IPS DF 6.9 (cell line): ENCODE measurements at places on chromosomes 4 and X.

DNA sequence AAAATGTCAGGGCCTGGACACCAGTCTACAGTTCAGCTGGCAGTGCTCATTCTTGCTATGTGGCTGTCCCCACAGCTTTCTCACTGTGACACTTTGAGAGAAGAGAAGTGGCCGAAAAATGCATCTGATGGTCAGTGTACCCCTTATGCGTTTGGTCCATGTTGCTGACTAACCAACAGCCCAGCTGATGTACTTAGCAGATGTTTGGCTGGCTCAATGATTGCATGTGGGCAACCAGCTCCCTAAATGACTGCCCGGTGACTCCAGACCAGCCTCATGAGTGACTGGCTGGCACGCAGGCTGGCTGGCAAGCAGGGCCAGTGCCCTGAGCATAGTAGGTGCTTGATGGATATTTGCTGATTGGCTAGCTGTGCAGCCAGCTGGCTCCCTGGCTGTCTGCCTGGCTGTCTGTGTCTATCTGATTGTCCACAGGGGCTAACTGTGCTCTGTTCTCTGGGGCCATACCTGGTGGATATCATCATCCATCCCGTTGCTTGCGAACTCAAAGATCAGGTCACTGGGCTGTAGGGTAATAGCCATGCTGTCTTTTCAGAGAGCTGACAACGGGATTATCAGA, 29.4 kb downstream of the ELF4 start:
- DNase-seq: no peak

DNA sequence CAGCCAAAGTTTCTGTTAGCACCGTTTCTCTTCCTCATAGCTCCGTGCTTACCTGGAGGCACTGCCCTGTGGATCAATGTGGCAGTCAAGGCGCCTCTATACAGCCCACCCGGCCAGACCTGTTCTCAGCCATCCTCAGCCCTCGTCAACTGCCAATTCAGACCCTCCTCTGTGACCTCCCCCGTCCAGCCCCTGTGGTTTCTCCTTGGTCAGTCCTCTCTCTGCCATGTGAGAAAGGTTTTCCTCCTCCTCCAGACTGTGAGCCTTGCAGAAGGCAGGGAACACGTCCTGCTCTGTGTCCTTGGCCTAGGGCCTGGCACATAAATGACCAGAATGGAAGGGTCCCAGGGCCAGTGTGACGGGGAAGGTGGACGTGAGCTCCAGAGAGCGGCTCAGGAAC, 174.6 kb upstream of the PSAPL1 start:
- no peak for DNase-seq

DNA sequence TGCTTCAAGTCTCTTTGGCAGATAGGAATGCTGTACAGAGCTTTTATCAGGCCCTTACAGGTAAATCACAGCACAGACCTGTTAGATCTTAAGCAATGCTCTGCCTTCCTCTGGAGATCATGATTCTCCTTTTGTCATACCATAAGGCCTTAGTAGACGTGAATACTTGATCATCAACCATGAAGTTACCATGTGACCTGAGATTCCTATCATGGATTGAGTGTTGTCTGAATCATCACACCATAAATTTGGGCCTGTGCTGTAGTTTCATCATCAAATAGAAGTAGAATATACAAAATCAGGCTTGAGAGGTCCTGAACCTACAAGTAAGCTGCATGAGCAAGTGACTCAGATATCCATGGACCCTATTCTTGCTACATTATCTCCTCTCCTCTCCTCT, 466.8 kb upstream of the INTU start:
- DNase-seq: no peak

DNA sequence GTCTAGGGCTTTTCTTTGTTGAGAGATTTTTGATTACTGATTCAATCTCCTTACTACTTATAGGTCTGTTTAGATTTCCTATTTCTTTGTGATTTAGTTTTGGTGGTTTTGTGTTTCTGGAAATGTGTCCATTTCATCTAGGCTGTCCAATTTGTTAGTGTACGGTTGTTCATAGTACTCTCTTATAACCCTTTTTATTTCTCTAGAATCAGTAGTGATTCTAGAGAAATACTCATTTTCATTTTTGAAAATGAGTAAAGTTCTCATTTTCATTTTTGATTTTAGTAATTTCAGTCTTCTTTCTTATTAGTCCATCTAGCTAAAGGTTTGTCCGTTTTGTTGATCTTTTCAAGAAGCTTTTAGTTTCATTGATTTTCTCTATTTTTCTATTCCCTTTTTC, 7.5 kb downstream of the IL13RA1 start:
- DNase-seq: no peak

DNA sequence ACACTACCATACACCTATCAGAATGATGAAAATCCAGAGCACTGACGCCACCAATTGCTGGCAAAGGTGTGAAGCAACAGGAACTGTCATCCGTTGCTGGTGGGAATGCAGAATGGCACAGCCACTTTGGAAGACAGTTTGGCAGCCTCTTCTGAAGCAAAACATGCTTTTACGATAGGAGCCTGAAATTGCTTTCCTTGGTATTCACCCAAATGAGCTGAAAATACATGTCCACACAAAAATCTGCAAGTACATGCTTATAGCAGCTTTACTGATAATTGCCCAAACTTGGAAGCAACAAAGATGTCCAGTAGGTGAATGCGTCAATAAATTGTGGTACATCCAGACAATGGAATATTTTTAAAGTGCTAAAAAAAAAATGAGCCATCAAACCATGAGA, 322.8 kb upstream of the FAT1 start:
- no peak for DNase-seq

- no peak for DNase-seq
Observed at GRCh38 chr4:40168070-40168469, 28.8 kb upstream of the RHOH start.

DNA sequence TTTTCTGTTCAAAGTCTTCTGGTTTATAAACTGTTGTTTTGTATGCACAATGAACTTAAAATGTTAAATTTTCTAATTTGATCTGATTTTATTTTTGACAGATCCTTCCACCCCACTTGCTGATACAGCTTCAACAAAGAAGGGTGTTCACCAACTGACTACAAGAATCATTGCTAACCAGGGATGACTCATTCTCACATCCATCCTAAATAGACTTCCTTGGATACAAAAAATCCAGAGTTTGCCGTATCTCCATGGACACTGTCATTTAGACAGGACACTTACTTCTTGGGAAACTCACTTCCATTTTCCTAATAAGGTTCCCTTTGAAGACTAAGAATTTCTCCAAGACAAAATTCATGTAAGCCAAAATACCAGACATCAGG, 111.6 kb upstream of the NWD2 start:
- no peak for DNase-seq

DNA sequence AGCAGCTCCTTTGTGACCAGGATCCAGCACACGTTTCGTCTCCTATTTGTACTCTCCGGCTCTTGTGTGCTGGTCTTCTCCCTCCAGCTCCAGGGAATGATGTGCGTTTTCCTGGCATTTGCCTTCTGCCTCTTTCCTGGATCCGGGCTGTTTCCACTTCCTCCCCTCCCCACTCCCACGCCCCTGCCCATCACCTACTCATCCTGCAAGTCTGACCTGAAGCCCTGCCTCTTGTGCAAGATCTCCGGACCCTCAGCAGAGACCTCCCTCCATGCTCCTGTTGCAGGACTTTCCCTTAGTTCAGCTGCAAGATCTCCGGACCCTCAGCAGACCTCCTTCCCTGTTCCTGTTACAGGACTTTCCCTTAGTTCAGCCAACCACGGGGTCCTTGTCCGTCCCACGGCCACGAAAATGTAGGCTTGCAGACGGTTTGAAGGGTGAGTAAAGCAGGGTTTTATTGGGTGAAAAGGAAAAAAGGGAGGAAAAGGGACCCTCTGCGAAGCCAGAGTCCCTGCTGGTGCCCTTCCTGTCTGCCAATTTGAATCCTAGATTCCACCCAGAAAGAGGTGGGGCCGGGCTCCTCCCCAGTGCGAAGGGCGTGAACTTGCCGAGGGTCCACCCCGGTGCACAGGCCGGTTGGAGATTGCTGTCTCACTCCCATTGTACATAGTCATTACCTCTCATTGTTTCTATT, 74.4 kb upstream of the IRF2 start:
- no peak for DNase-seq

DNA sequence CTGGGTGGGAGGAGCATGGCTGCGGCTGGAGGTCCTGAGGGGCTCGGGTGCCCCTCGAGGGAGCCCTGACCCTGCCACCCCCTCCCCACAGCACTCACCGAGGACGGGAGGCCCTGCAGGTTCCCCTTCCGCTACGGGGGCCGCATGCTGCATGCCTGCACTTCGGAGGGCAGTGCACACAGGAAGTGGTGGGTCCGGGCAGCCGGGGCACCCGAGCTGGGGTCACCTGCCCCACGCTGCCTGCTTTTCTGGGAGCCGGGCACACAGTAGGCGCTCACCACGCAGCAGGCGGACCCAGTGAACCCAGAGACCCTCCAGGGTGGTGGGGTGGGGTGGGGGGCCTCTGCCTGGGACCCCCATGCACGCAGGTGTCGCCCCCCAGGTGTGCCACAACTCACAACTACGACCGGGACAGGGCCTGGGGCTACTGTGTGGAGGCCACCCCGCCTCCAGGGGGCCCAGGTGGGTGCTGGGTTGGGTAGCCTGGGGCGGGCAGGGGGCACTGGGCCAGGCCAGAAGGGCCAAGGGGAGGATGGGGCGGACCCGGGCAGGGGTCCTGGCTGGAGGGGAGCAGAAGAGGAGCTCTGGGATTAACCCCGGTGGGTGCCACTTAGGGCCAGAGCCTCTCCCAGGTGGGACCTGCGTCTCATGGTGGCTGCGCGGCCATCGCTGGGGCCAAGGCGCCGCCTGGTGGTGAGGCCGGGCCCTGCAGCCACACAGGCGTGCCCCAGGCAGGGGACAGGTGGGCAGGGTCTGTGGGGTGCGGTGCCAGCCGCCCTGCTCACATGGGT, 1.4 kb downstream of the HGFAC start:
- DNase-seq: peak; percentile 25

GRCh38 chr4:112523764-112524505, 8.0 kb upstream of the NEUROG2 start:
- no peak for DNase-seq

DNA sequence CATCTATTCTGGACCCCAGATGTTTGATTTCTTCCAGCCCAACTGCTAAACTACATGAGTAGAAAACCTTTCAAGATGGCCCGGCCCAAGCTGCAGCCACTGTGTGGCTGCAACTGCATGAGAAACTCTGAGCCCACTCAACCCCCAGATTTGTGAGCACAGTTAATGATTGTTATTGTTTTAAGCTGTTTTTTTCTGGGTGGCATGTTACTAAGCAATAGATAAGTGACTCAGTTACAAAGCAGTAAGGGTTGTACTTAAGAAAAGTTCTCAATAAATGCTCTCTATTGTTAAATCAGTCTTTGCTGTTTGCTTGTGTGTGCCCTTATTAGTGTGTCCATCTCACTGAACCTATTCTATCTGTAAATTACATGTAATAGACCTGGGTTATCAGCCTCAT, 51.8 kb downstream of the GC start:
- DNase-seq: no peak

GRCh38 chr4:48187813-48188212, 53.8 kb upstream of the TXK start:
- no peak for DNase-seq

- DNase-seq: no peak
Observed at GRCh38 chrX:31508338-31508737, 436.5 kb upstream of the FTHL17 start.

DNA sequence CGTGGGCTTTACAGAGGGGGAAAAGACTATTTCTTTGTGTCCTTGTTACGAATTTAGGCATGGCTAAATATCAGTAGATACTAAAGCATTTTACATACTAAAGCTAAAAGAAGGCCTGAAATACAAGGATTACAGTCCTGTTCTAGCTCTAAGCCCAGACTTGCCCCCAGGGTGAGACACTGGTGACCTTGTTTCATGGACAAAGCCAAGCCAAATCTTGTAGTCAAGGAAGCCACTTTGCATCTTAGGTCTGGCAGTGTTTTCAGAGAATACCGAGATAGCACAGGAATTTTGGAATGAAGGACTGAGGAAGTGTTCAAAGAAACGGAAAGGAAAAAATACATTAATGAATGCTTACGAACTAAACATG, 733 bp upstream of the G3BP2 start:
- DNase-seq: no peak

DNA sequence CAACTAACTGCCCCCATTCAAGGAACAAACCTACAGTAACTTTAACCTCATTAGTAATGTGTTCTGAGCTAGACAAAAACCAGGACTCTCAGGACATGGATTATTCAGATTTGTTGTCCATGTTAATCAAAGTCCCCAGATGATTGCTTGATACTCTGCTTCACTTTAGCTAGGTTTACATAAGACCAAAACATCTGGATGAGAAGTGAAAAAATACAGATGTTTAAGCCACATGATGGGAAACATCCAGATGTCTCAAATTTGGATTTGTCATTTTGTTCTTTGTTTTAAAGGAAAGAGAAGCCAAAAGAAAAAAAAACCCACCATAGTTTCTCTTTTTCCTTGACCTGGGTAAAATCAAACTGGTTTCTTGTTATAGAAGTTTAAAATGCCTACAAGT, 48.5 kb upstream of the NRK start:
- no peak for DNase-seq
